ENCODE measurements at places on chromosomes 5 and 9.

DNA sequence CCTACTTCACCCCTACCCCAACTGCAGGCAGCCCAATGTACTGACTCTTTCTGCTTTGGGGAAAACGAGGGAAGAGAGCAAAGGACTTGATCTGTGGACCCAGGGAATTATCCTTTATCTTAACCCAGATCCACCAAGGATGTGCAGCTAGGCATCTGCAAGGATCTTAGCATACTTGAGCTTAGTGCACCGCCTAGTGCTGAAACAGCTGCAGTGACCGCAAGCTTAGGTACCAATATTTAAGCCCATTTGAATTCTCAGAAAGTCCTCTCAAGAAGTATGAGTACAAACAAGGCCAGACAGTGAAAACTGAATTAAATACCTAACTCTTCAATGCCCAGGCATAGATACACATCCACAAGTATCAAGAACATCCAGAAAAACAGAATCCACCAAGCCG is 576.7 kb upstream of the ADAMTS16 start:
- DNase-seq = no peak

DNA sequence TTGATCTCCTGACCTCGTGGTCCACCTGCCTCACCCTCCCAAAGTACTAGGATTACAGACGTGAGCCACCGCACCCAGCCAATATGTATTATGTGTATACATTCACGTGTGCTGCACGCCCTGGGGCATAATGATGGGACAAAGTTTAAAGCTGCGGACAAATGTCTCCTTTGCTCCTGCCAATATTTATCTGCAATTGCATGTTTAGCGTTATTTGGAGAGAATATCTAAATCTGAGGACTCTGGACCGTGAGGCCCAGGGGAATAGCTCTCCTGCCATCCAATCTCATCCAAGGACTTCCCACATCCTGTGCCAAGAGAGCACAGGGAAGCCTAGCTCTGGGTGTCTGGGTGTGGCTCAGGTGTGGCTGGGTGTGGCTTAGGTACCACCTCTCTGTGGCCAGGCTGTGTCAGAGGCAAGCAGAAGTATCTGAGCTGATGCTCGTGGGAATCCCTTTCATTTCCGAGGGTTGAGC is 6.9 kb upstream of the BOD1 start:
- no peak for DNase-seq

GRCh38 chr5:159883522-159883950 is 32.7 kb upstream of the ADRA1B start:
- no peak for DNase-seq

- DNase-seq = no peak
Measured at GRCh38 chr5:132267931-132268768, 10.7 kb downstream of the PDLIM4 start.

- DNase-seq = no peak
Measured at GRCh38 chr5:91477408-91477807, 94.3 kb upstream of the ARRDC3 start.
